ENCODE measurements at places on chromosomes 16 and 17.

DNA sequence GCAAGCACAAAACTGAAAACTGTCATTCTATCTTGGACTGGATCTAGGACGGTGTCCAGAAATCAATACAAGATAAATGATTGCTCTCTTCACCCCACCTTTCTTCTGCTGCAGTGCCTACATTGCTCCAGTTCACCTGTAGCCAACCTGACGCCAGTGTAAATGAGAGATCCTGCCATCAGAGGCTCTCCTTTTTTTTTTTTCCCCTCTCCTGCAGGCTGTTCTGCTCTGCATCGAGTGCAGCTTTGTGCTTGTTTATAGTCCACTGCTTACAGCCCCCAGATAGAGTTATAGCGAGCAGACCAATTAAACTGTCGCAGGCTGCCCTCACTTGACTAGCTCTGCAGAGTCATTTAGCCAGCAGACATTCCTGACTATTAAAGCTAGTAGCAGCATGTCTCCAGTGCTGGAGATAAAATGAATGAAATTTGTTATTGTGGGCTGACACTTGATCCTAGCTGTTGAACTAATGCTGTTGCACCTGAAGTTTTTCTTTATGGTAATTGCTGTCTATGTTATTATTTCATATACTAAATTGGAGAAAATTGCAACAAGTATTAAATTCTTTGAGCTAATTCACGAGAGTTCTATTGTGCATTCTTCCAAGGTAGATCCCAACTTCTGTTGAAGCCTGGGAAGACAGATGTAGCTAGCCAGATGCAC, 257.1 kb downstream of the FTO start:
- DNase-seq = no peak

DNA sequence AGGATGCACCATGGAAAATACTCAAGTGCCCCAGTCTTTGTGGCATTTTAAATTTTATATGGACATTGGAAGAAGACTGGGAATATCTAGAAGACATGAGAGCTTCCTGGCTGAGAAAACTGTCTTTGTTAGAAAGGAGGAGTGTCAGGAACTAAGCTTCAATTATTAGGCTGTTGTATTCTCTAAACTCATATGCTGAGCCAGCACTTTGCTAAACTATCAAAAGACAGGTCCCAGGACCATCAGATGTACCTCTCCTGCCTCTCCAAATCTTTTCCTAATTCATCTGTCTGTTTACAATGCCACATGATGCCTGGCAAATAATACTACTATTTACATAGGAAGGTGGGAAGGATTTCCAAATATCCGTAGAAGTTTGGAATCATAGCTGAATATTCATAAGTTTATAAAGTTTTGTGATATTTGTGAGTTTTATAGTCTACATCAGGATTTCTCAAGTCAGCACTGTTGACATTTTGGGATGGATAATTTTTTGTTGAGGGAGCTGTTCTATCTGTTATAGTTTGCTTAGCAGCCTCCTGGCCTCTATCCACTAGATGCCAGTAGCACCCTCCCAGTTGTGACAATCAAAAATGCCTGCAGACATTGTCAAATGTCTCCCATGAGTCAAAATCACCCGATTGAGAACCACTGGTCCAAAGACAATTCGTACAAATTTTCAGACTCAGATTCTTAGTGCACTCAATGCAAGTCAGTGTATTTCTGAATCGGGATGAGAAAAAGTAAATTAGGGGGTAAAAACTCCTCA, 61.2 kb upstream of the NETO2 start:
- no peak for DNase-seq

DNA sequence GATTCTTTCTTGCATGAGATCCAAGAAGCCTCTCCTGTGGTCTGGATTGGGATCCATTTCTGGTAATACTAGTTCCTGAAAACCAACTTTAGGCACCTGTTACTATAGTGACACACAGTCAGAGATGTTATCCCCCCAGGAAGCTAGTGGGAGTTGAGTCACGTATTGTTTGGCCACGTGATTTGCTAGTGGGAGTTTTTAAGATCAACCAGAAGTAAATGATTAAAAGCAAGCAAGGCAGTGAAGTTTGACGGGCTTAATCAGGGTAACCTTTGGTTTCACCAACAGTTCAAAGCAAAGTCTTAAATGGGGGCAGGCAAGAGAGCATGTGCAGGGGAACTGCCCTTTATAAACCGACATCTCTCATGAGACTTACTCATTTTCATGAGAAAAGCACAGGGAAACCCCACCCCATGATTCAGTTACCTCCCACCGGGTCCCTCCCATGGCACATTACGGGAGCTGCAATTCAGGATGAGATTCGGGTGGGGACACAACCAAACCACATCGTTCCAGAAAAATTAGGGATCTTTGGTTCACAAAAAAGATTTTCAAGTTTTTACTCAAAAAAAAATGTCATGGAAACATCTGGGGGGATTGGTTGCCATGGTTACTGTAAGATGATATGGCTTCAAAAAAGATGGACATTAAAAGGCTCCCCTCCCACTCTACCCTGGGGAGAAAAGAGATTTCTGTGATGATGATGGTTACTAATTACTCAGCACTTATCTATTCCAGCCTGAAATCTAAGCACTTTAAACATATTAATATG, 483.1 kb upstream of the ERCC4 start:
- DNase-seq = no peak

DNA sequence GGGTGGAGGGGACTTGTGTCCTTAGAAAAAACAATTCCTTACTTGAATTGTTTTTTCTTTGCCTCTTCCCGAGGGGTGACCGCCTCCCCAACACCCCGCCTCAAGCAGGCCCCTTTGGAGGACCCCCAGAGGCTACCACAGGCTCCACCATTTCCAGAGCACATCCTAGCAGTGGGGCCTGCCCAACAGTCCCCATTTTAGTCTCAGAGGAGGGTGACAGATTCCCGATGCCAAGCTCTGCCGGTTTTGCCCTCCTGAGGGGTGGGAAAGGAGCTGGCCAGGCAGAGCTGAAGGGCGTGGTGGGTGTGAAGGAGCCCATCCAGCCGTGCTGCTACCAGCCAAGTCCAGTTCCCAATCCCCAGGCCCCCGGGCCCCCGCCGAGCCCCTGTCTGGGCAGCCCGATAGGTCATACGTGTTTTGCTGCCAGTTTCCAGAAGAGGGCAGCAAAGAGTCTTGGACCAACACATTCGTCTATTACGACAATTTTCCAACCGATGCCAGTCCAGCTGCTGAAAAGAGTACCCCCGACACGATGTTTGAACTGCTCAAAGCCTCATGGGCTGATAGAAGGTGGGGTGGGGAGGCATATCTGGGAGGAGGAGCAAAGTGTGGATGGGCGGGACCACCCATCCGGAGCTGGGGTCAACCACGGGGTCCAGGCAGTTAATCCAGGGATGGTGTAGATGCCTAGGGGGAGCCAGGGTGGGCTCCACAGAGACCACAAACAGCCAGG, 18.8 kb upstream of the GAA start:
- DNase-seq = no peak

DNA sequence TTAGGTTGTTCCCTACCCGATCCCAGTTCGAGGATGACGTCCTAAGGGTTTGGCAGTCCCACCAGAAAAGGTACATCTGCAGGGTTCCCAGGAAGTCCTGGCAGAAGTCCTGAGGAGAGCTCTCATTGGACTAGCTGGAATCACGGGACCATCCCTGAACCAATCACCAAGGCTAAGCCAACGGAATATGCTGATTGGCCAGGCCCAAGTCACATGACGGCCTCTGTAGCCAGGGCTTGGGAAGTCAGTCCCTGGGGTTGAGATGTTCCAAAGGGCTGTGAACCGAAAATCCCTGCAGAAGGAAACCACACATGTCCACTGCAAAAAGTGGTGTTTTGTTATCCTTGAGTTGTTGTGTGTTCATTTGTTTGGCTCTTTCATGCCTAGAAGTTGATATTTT, 68.2 kb upstream of the ZNF423 start:
- no peak for DNase-seq

DNA sequence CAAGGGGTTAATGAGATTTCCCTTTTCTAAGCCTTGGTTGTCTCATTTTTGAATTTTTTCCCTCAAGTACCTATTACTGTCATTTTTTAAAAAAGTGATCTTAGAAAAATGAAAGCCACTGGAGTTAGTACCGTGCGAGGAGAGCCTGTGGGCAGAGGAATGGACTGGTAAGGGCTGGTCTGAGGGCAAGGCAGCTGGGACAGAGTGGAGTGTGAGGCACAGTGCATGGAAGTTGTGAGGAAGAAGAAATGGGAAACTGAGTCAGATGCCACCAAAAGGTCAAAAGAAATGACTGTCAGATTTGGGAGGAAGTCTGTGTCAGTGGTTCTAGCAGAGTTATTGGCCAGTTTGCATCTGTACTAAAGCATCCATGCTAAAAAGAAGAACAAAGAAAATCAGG, 8.2 kb downstream of the RASD1 start:
- DNase-seq = no peak
